Caki2 (cell line): ENCODE measurements at places on chromosomes 3 and 15. TPM values are rescaled to one million over a fixed set of nuclear protein-coding genes. Genes with fewer than 3 reads are reported as not detected.

The ATP10A gene
- 2.9 and 3.0 TPM in 2 replicates for total RNA-seq

- no peak for DNase-seq
Measured at GRCh38 chr3:98695796-98696195, 67.3 kb upstream of the ST3GAL6 start.

- DNase-seq = no peak
Measured at GRCh38 chr3:156409694-156410093, 145.2 kb downstream of the SSR3 start.

GRCh38 chr3:17423786-17424536 lies 318.5 kb downstream of the TBC1D5 start:
- no peak for DNase-seq

- no peak for DNase-seq
Measured at GRCh38 chr3:94643400-94643799, 580.5 kb downstream of the NSUN3 start.

- DNase-seq = no peak
Measured at GRCh38 chr3:42658091-42658770, 4.7 kb downstream of the ZBTB47 start.
